ENCODE measurements at places on chromosomes 2 and 18. TPM values are rescaled to one million over a fixed set of nuclear protein-coding genes. Genes with fewer than 3 reads are reported as not detected.

ZNF396 gene
- total RNA-seq, result 0.54 TPM

TBR1 gene
- not detected for total RNA-seq

ONECUT2 gene
- total RNA-seq, result under 0.01 TPM

NFATC1 gene
- 0.36 TPM for total RNA-seq

SLC5A7 gene
- total RNA-seq, result not detected

TXNDC2 gene
- total RNA-seq, result 0.18 TPM

MRPL53 gene
- 5.2 TPM for total RNA-seq

PIGN gene
- 17.9 TPM for total RNA-seq

Measured in IMR-90 (cell line).